ENCODE measurements at places on chromosomes 3 and 15. TPM values are rescaled to one million over a fixed set of nuclear protein-coding genes. Genes with fewer than 3 reads are reported as not detected.

The TUSC7 gene
- not detected for total RNA-seq

The MB21D2 gene
- total RNA-seq: 4.9 TPM

The GOLGA6A gene
- total RNA-seq: 0.09 TPM

The SLC22A13 gene
- not detected for total RNA-seq

The CPN2 gene
- not detected for total RNA-seq

The STAC gene
- 2.6 TPM for total RNA-seq

The FSD2 gene
- total RNA-seq: not detected

The ALDH1A3 gene
- total RNA-seq: 31.2 TPM

The CA12 gene
- 158 TPM for total RNA-seq

All from A549 treated with CpdA at 1 μM for 4 hours (cell line).